ENCODE measurements at places on chromosomes 13 and 19.

DNA sequence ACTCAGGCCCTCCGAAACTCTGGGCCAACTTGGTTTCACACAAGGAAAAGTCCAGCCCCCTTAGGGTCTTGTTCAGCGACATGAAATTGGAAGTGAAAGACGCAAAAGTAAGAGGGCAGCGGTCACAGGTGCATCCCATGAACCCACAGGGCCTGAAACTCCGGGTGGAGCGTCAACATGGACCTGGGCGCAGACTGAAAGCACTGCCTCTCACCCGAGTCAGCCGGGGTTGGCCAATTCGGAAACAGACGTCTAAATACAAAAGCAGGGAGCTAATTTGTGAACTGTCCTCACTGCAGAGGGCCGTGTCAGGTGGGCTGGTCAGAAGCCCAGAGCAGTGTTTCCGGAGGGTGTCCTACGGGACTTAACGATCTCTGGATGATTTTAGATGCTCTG lies 26.7 kb downstream of the ADPRHL1 start:
- DNase-seq: no peak

- no peak for DNase-seq
These were observed 6.3 kb downstream of the IL17D start for GRCh38 chr13:20709782-20710181.

DNA sequence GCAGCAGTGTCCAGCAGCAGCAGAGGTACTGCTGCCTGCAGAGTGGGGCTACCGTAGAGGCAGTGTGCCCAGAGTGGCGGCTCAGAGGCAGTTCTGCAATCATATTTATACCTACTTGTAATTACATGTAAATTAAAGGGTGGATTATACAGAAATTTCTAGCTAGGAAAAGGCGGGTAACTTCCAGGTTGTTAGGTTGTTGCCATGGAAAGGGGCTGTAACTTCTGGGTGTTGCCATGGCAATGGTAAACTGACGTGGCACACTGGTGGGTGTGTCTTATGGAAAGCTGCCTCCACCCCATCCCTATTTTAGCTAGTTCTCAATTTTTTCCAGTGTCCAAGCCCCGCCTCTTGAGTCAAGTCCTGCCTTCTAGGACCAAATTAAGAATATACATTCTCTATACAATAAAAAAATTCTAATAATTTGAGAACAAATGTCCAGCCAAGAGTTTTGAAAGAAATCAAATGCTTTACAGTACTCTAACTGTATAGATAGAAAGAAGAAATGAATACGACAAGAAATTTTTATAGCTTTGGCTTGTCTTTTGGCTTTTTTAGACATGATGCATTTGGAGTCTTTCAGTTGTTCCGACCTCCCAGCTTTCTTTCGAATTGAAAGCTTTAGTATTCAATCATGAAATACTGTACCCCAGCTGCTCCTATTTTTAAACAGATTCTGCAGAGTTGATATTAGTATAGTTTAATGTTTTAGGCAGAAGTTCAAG lies 816.6 kb downstream of the DIAPH3 start:
- no peak for DNase-seq

GRCh38 chr13:49545661-49546060 lies 39.7 kb downstream of the RCBTB1 start:
- DNase-seq: no peak

DNA sequence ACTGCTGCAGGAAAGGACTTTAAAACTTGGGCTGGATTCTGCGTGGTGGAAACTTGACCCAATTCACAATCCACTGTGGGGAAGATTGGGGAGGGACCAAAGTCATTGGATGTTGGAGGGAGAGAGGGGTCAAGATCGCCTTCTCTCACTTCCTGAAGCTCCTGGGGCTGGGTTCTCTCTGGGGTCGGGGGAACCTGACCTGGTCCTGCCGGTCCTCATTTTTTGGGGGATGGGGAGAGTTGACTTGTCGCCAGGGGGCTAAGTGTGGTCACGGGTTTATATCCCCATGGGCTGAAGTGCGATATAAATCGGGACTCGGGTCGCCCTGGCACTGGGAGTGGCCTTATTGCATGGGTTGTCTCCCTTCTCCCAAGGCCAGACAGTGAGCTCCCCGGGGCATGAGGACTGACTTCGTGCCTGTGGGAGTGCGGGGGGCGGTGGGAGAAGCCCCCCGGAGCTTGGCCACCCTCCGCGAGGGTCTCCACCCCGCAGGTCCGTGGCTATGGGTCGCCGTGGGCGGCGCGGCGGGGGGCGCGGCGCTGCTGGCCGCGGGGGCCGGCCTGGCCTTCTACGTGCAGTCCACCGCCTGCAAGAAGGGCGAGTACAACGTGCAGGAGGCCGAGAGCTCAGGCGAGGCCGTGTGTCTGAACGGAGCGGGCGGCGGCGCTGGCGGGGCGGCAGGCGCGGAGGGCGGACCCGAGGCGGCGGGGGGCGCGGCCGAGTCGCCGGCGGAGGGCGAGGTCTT lies 6.3 kb downstream of the ICAM5 start:
- no peak for DNase-seq

GRCh38 chr13:100508455-100508854 lies 80.1 kb downstream of the GGACT start:
- no peak for DNase-seq

- DNase-seq: no peak
These were observed 822 bp upstream of the RFXAP start for GRCh38 chr13:36817996-36818803.

DNA sequence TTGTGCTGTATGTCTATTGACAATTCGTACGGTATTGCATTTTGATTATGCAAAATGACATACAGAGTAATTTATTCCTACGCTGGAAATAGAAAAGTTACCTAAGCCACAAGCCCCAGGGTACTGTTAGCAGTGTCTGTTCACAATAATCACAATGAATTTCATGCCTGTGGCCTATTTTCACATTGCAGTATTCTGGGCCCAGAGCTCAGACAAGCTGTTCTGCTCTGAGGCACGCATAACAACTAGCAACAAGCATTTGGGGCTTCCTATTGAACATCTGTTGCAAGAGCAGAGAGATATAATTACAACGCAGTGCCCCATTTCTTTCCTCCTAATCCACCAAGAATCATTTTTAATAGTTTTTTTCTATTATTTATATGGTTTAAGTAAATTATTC lies 158.9 kb upstream of the SGCG start:
- peak; percentile 36 for DNase-seq

- DNase-seq: no peak
These were observed 29.2 kb downstream of the ONECUT3 start for GRCh38 chr19:1782521-1782920.

- DNase-seq: no peak
These were observed 7.1 kb downstream of the ZNF20 start for GRCh38 chr19:12133069-12133468.

- DNase-seq: no peak
These were observed 692.6 kb downstream of the PCDH17 start for GRCh38 chr13:58324161-58324560.

GRCh38 chr13:75689686-75690085 lies 53.6 kb downstream of the LMO7 start:
- no peak for DNase-seq

GRCh38 chr19:40827386-40828247 lies 22.6 kb downstream of the CYP2A6 start:
- DNase-seq: no peak

GRCh38 chr13:40313269-40314200 lies 352.9 kb downstream of the FOXO1 start:
- no peak for DNase-seq

DNA sequence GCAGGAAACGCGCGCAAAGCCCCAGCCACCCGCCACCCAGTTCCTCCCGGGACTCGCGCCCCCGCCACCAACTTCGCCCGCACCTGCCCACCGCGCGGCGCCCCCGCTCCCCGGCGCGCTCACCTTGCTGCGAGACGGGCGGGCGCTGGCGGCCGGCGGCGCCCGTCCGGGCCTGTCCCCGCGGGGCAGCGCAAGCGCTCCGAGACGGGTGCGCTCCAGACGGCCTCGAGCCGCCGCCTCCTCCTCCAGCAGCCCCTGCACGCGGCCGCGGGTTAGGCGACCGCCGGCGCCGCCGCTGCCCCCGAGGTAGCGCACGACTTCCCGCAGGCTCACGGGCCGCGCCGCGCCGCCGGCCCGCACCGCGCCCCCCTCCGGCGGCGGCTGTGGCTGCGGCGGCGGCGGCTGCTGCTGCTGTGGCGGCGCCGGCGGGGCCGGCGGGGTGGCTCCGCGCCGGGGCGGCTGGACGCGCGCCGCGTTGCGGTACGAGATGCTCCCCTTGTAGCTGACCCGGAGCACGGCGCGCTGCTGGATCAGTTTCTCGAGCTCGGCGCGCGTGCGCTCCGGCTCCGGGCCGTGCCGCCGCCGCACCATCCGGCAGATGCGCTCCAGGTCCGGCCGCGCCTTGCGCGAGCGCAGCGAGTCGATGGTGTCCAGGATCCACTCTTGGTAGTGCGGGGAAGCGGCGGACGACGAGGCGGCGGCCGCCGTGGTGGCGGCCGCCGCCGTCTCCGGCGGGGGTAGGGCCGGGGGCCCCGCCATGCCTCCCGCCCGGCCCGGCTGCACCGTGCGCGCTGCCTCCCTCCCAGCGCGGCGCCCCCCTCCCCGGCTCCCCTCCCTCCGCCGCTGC lies 666 bp downstream of the SAMD1 start:
- no peak for DNase-seq

DNA sequence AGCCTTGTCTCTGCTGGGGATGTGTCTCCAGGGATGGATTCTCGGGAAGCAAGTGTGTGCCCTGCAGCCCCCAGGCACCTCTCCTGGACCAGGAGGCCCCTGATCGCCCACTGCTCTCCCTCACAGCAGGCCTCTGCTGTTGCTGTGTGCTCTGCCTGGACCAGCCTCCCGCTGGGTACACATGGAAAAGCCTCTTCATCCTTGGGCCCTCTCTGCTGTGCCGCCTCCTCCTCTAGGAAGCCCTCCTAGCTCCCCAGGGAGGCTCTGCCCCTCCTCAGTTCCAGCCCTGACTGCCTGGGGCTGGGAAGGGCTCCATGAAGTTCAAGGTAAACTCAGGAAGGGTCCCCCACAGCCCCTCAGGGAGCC lies 12.0 kb downstream of the NDUFA11 start:
- DNase-seq: no peak

DNA sequence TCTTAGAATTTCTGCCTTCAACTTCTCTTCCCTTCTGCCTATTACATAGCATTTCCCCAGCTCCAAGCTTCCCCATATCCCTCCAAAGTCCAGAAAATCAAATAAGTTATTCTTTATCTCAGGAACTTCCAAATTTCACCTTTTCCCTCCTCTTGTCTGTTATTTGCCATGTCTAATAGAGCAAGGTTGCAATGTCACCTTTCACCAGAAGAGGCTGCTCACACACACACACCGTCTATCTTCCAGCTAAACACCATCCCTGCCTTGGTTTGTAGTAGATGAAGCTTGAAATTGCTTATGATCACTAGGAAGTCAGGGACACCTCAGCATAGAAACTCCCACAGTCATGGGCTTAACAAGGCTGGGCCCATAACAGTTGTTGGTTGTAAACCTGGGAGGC lies 48.4 kb downstream of the ZNRF4 start:
- no peak for DNase-seq

- DNase-seq: no peak
These were observed 45.2 kb downstream of the SOX21 start for GRCh38 chr13:94667190-94667589.

GRCh38 chr19:1513499-1514294 lies 878 bp upstream of the ADAMTSL5 start:
- no peak for DNase-seq

DNA sequence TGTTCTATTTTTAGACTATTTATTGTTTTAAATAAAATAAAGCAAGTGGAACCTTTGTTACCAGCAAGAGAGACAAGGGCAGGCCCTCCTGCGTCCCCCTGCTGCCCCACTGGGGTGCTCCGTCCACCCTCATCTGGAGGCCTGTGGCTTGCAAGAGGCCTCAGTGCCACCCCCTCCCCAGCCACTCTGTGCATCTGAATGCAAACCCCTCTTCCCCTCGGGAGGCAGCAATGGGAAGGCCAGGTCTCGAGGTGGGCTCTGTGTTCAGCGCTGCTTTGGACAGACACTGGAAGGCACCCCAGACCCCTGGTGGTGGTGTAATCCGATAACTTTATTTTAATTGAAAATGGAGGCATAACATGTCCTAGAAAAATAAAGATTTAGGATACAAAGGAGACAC lies 4.6 kb downstream of the SIX5 start:
- no peak for DNase-seq

DNA sequence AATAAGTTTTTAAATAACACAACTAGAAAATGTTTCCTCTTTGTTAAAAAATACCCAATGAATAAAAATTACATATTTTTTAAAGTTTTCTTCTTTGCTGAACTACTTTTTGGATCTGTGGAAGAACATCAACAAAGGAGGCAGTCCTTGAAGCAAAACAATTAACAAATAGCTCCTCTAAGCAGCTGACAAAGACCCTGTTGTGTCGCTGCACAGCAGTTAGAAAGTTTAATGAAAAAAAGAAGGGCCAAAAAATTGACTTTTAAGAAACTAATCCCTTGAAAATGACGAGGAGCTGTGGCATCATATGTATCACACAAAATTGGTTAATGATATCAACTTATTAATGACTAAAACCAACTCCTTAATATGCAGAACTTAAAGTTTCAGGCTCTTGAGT lies 72.1 kb downstream of the SLITRK1 start:
- no peak for DNase-seq

DNA sequence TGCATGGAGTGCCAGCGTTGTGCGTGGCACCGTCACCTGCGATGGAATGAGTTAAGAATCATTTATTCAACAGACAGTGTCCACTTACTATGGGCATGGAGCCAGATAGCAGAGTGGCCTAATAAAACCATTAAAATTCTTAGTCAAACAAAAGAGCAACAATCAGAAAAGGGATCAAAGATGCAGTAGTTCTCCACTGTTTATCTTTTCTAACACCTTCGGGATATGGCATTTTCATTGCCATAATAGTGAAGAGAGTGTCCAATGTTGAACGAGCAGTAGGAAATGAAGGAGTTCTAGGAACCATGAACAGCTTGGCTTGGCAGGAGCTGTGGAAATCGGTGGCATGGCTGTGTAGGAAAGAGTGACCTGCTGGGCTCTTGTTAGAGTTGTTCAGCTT lies 2.0 kb downstream of the TNFSF11 start:
- DNase-seq: no peak

DNA sequence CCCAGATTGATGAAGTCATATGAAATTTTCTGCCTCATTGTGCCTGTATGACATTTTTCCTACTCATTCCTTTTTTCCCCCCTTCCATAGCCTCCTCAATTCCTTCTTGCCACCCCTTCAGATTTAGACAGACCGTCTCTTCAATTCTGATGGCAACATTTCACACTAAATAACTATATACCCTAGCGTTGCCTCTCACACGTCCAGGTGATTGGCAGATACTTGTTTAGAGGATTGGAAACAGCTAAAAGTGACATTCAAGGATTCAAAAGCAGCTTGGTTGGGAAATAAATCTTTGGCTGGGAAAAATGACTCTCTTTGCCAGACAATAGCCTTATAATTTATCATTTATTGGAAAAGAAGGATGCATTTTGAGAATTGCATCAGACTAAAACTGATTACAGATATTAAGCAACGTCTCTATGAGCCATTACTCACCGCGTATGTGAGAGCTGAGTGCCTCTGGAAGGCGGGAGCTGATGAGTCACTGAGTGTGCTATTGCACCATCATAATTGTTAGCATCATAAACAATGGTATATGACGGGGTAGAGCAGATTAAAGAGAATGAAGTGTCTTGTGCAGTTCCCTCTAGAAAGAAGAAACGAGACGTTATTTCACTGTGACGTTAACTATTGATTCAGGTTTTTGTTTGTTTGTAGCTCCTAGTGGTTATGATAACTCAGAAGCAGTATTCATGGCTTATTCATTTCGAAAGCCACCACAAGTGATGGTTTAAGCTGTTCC lies 61.1 kb upstream of the FAM216B start:
- DNase-seq: no peak

Measured in hippocampal formation (tissue), 2 donors.